ENCODE measurements at places on chromosomes 12 and 14. TPM values are rescaled to one million over a fixed set of nuclear protein-coding genes. Genes with fewer than 3 reads are reported as not detected.

DNA sequence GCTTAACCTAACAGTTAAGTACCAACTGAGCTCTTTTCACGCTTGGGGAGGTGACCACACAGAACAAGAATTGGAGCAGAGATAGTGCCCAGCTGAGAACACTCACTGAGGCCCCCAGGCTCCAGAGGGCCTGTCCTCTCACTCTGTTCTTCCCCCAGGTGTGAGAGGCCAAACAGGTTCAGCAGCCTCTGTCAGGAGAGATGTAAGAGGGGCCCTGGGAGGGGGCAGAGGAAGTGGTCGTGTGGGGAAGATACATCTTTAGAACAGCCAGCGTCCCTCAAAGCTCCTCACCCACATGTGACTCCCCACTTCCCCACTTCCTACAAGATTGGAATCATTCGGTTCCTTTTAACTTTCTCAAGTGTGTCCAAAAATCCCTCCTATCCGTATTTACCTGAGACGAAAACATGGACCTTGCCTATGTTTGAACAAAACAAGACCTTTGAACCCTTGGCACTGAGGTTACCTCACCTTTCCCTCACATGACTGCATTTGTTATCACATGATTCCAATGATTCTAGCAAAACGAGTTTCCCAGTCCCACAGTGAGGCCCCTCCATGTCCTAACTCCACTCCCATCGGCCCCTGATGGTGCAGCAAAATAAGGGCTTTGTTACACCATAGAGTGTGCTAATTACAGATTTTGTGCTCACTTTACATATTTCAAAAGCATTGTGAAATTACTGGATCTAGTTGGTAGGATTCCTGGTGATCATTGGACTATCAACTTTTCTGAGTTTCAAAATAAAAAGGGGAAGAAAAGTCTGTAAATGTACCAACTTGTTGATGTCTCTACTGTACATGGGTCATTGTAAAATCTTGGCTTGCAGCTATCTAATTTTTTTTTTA lies 40.0 kb upstream of the PAPOLA start:
- DNase-seq = no peak

DNA sequence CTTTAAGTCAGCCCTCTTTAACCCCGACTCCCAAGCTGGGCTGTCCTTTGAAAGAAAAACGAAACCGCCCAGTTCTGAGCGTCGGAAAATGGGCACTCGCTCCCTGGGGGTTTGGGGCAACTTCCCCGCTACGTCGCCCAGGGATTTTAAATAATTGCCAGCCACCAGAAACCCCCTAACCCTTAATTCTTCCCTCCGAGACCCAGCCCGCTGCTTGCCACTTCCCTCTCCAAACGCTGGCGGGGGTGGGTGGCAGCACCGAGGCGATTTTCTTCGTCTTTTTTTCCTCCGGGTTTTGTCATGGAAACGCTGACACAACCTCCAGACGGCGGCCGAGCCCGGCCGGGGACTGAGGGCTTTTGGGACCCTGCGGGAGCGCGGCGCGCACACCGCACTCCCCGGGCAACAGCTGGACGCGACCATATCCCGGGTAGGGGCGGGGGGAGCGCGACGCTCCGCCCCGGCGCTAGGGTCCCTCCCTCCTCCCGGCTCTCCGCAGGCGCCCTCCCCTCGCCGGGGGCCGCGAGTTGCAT lies at the start of gene CHST11:
Gene CHST11 (plus strand): TSS at position 532 of the 533 bp plus-strand sequence.
- peak; percentile 96 for DNase-seq

DNA sequence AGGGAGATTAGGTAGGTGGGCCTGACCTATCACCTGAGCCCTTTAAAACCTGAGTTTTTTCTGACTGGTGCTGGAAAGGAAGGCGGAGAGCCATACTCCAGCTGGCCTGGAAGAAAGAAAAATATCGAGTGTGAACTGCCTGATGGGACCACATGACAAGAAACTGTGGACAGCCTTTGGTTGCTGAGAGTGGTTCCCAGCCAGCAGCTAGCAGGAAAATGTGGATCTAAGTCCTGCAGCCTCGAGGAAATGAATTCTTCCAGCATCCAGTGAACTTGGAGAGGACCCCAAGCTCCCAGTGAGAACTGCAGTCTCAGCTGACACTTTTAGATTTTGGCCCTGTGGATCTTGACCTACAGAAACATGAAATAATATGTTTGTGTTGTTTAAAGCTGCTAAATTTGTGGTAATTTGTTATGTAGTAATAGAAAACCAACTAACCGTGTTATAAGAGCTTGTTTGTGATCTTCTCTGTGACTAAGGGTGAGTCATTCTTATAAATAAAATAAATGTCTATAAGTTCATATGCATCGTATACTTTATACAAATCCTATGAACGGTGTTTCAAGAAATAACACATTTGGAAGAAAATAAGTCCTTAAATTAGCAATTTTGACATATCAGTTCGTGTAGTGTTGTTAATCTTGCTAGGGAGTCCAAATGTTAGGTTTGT lies 359.6 kb downstream of the BMP4 start:
- DNase-seq = no peak

DNA sequence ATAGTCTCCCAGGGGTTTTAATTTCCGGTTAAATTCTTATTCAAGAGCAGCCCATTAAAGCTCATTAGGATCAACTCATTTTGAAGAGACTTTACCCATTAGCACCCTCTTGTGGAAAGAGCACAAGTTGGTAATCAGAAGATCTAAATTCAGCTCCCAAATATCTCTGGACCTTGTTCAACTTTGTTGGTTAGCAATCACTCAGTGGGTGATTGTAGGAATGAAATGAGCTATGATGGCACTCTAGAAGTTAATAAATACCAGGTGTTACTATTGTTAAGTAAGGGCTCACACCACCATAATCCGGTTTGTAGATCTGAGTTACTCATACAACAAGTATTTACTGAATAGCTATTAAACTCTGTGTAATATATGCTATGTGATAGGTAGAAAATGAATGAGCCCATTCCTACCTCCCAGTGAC lies 42.9 kb downstream of the TRIP11 start:
- no peak for DNase-seq

- no peak for DNase-seq
Measured at GRCh38 chr14:72692696-72693095, 201.2 kb downstream of the DPF3 start.

GRCh38 chr12:65879878-65880277 lies 55.6 kb downstream of the HMGA2 start:
- DNase-seq = no peak

DNA sequence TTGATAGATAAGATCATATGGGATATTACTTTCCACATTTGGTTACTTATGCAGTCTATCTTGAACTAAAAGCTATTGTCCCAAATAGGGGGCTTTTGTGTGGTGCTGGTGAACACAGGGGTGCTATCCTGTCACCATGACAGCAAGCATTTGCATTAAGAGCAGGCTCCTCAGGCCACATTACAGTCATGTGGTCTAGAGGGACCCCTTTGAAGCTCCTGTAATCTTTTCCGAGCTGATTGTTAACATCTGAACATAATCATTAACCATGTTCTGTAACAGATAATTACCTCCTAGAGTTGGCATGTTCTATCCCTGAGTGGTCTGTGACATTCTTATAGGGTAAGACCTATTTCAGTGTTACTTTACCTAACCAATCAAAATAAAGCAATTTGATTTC lies 178.8 kb downstream of the KTN1 start:
- no peak for DNase-seq

- no peak for DNase-seq
Measured at GRCh38 chr12:57196439-57196838, 20.2 kb upstream of the NXPH4 start.

DNA sequence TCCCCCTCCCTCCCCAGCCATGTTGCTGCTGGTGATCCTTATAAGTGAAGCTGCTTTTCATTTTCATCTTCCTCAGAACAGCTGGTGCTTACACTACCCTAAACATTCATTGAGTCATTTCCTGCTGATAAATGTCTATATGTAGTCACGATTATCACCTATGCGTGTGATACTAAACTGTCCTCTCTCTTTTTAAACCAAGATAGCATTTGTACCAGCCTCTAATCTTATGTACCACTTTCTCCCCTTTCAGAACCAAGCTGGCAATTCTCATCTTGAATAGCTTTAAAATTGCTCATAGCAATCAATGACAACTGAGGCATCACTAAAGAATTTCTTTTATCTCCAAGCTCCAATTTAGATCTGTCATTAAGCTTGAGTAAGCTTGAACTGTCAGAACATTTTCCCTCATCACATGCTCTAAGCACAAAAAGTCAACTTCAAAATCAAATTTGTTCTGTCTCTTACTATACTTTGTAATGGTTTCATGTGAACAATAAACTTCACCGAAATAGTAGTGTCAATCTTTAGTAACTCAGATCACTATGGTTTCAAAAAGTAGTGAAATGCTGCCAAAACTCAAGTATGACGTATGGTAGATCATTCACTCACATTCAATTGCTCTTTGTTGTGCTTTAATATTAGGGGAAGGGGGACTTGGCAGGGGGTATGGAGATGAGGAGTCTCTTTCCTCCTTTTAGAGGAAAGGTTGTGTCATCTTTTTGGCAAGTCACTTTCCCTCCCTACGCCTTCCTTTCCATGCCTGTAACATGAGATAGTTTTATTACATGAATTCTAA lies 178.1 kb upstream of the NOVA1 start:
- no peak for DNase-seq

DNA sequence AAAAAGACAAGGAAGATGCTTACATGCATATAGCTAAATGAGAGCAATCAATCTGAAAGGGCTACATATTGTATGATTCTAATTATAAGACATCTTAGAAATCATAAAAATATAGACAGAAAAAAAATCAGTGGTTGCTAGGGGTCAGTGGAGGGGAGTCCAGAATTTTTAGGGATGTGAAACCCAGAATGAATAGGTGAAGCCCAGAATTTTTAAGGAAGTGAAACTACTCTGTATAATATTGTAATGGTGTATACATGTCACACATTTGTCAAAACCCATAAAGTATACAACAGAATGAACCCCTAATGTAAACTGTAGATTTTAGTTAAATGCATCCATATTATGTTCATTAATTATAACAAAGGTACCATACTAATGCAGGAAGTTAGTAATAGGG lies 713.2 kb downstream of the FLRT2 start:
- no peak for DNase-seq

GRCh38 chr12:95623554-95624170 lies 72.4 kb upstream of the USP44 start:
- DNase-seq = peak; percentile 82

GRCh38 chr12:6735448-6736191 lies 11.8 kb downstream of the COPS7A start:
- DNase-seq = no peak

GRCh38 chr14:92986254-92987147 lies 63.6 kb downstream of the CHGA start:
- peak; percentile 64 for DNase-seq

DNA sequence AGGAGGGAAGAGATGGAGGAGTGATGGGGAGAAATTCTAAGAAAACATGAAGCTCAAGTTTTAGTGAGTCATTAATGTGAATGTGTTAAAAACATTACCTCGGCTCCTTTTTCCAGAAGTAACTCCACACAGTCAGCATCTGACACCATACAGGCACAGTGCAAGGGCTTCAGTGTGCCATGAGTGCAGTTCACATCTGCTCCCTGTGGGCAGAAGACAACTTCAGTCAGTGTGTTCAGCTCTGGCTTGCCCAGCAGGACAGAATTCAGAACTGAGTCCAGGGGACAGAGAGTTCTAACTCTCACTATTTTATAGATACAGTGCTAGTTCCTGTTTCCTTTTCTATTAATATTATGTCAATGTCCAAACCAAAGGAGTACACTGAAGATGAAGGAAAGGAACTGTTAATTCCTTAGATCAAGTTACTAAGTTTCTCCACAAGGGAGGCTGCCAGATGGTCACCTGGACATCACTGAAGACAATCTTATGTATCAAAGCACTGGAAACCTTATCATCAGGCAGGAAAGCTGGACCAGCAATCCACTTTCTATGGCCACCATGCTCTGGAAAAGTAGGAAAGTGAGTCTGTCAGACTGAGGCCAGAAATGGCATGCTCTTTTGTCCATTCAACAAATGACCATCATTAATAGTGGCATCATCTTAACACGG lies 6.1 kb downstream of the ASB8 start:
- DNase-seq = no peak

- no peak for DNase-seq
Measured at GRCh38 chr12:41333974-41334373, 145.9 kb downstream of the PDZRN4 start.

DNA sequence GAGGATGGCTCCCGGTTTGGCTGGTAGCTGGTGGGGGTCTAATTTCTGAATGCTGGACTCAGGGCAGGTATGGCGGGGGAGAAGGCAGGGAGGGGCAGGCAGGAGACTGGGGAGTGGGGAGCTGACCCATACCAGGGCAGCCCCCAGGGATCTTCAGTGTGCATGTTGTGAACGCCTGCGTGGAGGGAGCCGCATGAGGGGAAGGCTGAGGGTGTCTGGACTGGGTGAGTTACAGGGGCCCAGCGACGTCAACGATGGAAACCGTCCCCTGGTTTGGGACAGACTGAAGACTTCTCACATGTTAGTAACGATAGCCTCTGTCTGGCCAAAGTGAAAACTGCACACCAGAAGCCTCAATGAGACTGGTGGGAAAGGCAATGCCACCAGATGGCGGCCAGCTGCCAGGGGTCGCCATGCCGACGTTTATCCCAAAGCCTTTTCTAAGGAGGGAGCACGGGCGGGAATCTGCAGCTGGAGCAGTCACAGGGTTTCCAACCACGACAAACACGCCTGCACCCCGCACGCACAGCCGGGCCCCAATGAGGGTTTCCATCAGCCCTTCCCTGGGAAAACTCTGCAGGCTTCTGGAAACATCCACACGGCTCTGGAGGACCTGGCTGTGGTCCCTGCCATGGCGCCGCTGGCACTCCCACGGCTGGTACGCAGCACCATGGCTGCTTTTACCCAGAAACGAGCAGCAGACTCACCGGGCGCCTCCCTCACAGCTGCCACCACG lies 14.0 kb downstream of the PGAM5 start:
- no peak for DNase-seq

- DNase-seq = no peak
Measured at GRCh38 chr12:56679883-56680575, 8.1 kb downstream of the PTGES3 start.

DNA sequence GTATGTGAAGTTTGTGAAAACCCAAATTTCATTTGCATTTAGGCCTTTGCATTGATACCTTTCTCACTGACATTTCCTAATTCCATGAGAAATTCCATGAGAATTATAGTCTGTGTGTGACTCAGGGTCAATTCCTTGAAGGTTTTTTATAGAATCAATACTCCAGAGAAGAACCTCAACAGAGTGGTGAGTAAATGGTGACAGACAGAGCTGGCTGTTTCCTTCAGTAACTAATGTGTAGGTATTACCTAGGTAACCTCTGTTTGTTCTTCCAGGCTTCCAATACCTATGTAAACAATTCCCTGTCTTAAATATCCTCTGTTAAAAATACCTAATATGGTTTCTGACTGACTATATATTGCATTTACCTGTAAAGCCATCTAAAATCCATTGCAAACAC lies 117.0 kb downstream of the TTC8 start:
- DNase-seq = no peak

CRACR2A gene
- total RNA-seq = 3.5 TPM

NFATC4 gene
- total RNA-seq = 121 TPM

LRFN5 gene
- 5.5 TPM for total RNA-seq

TFCP2 gene
- 25.4 TPM for total RNA-seq

MORN3 gene
- total RNA-seq = 0.57 TPM

TMEM132D gene
- not detected for total RNA-seq
